Suprapubic skin (tissue), 4 donors: ENCODE measurements at places on chromosomes 13 and 19.

DNA sequence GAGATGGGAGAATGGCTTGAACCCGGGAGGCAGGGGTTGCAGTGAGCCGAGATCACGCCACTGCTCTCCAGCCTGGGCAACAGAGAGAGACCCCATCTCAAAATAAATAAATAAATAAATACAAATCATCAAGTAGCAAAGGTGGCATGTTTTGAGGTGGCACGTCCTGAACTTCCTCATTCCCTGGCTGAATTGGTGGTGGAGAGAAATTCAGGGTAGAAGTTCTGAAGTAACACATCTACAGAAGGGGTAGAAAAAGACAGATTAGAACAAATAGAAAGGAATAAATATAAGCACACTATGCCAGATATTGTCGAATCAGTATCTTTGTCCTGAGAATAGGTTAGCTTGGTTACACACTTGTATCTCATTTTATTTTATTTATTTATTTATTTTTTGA, 6.3 kb downstream of the IFI30 start:
- DNase-seq = no peak
- peaks cover 2% of the 10 kb centered on the region for H3K4me1 ChIP-seq
- H3K27me3 ChIP-seq = no peaks in the 10 kb centered on the region
- H3K36me3 ChIP-seq = peaks cover 7% of the 10 kb centered on the region
- H3K4me3 ChIP-seq = no peak overlapping the region

- DNase-seq = no peak
- H3K27ac ChIP-seq = no peak overlapping the region
- peaks cover 28% of the 10 kb centered on the region for H3K4me1 ChIP-seq
Observed at GRCh38 chr19:39497996-39498797, 550 bp upstream of the DLL3 start.

- no peak overlapping the region for H3K27ac ChIP-seq
- H3K27me3 ChIP-seq = no peaks in the 10 kb centered on the region
- no peak overlapping the region for H3K4me3 ChIP-seq
- H3K4me1 ChIP-seq = no peaks in the 10 kb centered on the region
- DNase-seq = no peak
Observed at GRCh38 chr13:25085125-25085742, 10.7 kb upstream of the PABPC3 start.

- H3K36me3 ChIP-seq = no peaks in the 10 kb centered on the region
- H3K4me1 ChIP-seq = peaks cover 90% of the 10 kb centered on the region
- H3K27ac ChIP-seq = peak overlapping the region; percentile 92
- H3K4me3 ChIP-seq = peak overlapping the region; percentile 64
- H3K27me3 ChIP-seq = no peaks in the 10 kb centered on the region
Observed at GRCh38 chr19:40605216-40605971, 4.2 kb downstream of the LTBP4 start.

DNA sequence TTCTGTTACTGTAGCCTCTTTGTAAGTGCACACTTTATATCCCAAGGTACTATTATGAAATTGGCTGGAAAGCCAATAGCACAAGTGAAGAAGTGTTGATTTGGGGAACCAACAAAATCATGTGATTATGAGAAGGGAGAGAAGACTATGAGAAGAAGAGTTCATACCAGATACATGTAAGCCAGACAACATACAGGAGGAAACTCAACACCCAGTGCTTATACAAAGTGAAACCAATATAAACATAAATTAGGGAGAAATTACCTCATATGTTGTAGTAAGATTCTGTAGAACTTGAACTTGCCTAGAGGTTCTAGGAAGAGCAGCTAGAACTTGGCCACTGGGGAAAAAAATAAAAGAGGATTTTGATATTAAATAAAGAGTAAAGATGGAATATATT, 17.4 kb downstream of the CPB2 start:
- H3K4me1 ChIP-seq = no peaks in the 10 kb centered on the region
- H3K36me3 ChIP-seq = no peaks in the 10 kb centered on the region
- no peak overlapping the region for H3K27ac ChIP-seq
- no peak overlapping the region for H3K4me3 ChIP-seq

GRCh38 chr13:66353664-66354063, 876.5 kb downstream of the PCDH9 start:
- H3K36me3 ChIP-seq = no peaks in the 10 kb centered on the region
- no peaks in the 10 kb centered on the region for H3K27me3 ChIP-seq
- H3K4me1 ChIP-seq = no peaks in the 10 kb centered on the region

- H3K4me1 ChIP-seq = no peaks in the 10 kb centered on the region
- DNase-seq = no peak
- H3K27ac ChIP-seq = no peak overlapping the region
- peaks cover 91% of the 10 kb centered on the region for H3K36me3 ChIP-seq
- H3K27me3 ChIP-seq = no peaks in the 10 kb centered on the region
Observed at GRCh38 chr19:40672038-40672437, 18.4 kb downstream of the NUMBL start.

DNA sequence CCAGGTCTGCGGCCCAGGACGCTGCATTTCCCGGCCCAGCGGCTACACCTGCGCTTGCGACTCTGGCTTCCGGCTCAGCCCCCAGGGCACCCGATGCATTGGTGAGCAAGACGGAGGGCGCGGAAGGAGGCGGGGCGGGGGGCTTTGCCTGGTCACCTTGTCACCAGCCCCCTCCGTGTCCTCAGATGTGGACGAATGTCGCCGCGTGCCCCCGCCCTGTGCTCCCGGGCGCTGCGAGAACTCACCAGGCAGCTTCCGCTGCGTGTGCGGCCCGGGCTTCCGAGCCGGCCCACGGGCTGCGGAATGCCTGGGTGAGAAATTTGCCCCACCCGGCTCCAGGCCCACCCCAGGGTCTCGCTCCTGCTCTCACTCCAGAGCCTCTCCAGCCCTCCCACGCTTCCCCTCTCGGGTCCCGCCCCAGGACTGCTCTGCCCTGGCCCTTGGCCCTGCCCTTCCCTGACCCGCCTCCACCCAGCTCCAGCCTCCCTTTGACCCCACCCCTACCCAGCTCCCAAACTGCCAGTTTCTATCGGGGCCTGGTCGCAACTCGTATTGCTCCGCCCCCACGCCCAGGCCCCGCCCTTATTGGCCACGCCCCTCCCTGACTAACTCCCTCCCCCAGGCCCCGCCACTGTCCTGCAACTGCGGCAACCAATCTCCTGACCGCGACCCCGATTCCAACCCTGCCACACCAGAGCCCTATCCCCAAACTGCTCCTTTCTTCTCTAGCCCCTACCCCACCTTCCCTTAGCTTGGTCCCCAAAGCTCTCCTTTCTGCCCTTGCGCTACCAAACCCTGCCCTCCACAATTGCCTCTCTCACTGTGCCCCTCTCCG, 8.6 kb downstream of the LTBP4 start:
- peak overlapping the region; percentile 83 for H3K27ac ChIP-seq
- H3K27me3 ChIP-seq = no peaks in the 10 kb centered on the region
- peak; percentile 98 for DNase-seq
- peaks cover 89% of the 10 kb centered on the region for H3K4me1 ChIP-seq
- H3K36me3 ChIP-seq = no peaks in the 10 kb centered on the region

GRCh38 chr13:97233499-97233898, 11.4 kb downstream of the MBNL2 start:
- no peak for DNase-seq
- no peak overlapping the region for H3K4me3 ChIP-seq
- H3K27me3 ChIP-seq = no peaks in the 10 kb centered on the region
- H3K36me3 ChIP-seq = no peaks in the 10 kb centered on the region
- H3K4me1 ChIP-seq = peaks cover 57% of the 10 kb centered on the region

DNA sequence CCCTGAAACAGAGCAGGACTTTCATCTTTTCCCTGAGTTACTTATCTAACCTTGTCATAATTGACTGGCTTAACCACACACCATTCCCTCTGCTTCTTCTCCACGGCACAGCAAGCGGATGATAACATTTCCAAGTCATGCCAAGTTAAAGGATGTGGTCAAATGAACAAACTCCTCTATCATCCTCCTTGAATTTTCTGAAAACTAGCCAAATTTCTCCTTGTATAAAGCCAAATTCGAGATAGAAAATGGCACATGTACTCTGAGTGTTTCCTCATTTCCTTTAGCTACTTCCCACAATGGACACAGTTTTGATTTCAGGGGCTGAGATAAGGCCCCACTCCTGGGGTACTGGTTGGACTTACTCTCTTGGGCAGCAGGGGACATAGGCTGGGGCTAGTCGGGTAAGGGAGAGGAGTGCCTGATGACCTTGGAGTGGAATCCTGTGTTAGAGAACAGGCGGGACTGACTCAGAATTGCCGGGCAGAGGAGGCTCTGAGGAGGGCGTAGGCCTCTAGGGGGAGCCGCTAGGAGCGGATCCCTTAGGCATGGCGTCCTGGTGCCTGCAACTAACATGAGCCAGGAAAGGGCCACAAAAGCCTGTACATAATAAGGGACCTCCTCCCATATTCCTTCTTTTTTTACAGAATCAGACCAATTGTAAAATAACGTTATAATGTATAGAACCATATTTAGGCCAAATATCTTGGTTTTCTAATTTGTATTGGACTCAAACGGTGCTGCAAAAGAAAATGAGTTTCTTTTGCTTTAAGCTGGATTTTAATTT, 20.3 kb upstream of the TMTC4 start:
- no peaks in the 10 kb centered on the region for H3K36me3 ChIP-seq
- H3K4me3 ChIP-seq = no peak overlapping the region
- no peak overlapping the region for H3K27ac ChIP-seq
- DNase-seq = no peak
- H3K4me1 ChIP-seq = no peaks in the 10 kb centered on the region
- peaks cover 3% of the 10 kb centered on the region for H3K27me3 ChIP-seq

GRCh38 chr13:51682686-51683085, 98.4 kb downstream of the WDFY2 start:
- no peak overlapping the region for H3K27ac ChIP-seq
- DNase-seq = no peak
- H3K27me3 ChIP-seq = no peaks in the 10 kb centered on the region
- no peaks in the 10 kb centered on the region for H3K36me3 ChIP-seq

DNA sequence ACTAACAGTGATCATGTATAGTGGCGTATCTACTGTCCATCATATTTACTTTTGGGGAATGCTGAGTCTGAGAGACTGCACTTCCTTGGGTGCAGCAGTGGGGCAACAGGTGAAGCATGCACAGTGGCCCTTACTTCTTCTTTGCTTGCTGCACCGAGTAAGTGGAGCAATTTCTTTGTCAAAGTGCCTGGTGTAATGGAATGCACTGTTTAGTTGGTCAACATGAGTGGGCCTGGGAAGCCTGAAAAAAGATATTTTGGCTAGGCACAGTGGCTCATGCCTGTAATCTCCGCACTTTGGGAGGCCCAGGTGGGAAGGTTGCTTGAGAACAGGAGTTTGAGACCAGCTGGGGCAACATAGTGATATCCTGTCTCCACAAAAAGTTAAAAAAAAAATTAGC, 94.9 kb downstream of the OLFM4 start:
- H3K27ac ChIP-seq = no peak overlapping the region
- no peaks in the 10 kb centered on the region for H3K4me1 ChIP-seq
- no peaks in the 10 kb centered on the region for H3K36me3 ChIP-seq
- H3K27me3 ChIP-seq = no peaks in the 10 kb centered on the region

DNA sequence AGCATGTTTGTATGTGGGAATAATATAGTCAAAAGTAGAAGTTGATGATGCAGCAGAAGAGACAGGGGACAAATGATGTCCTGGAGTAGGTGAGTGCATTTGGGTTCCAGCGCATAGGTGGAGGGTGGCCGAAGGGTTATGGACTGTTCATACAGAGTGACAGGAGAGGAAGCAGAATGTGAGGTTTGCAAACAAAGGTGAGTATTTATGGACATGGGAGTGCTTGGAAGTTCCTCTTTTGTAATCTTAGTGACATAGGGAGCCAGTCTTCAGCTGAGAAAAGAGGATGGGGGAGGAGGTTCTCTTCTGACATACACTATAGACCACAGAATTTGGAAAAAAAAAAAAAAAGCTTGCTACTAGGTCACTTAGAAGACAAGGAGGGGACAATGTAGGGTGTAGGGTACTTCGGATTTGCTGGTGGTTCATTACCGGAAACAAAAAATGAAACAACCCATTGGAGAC, 331.6 kb downstream of the DLEU7 start:
- no peak for DNase-seq
- H3K4me3 ChIP-seq = peak overlapping the region; percentile 39
- H3K27me3 ChIP-seq = no peaks in the 10 kb centered on the region
- H3K27ac ChIP-seq = peak overlapping the region; percentile 69
- peaks cover 24% of the 10 kb centered on the region for H3K4me1 ChIP-seq
- no peaks in the 10 kb centered on the region for H3K36me3 ChIP-seq

DNA sequence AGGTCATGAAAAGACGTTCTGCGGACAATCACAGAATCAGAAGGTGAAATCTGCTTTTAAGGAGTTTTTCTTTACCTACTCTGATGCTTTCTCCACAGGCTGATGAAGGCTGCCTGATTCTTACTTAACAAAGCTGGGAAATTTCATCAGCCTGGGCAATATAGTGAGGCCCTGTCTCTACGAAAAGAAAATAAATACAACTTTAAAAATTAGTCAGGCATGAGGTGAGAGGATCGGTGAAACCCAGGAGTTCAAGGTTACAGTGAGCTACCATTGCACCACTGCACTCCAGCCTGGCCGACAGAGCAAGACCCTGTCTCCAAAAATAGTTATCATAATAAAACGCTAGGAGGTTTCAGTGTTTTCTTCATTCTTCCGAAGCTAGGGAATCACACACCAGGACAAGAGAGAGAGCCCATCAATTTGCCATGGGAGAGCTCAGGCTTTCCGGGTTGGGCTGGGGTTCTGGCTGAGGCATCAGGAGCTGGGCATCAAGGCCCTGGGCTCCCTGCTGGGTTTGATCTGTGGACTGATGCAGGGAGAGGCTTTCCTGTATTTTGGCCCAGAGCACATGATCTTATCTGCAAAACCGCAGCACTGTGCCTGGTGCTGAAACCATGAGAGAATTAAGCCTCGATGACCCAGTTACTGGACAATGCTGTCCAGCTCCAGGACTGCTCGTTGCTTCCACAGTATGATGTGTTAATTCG, 25.1 kb upstream of the CEBPG start:
- H3K27me3 ChIP-seq = no peaks in the 10 kb centered on the region
- H3K27ac ChIP-seq = no peak overlapping the region
- no peaks in the 10 kb centered on the region for H3K36me3 ChIP-seq
- no peak overlapping the region for H3K4me3 ChIP-seq
- no peak for DNase-seq

DNA sequence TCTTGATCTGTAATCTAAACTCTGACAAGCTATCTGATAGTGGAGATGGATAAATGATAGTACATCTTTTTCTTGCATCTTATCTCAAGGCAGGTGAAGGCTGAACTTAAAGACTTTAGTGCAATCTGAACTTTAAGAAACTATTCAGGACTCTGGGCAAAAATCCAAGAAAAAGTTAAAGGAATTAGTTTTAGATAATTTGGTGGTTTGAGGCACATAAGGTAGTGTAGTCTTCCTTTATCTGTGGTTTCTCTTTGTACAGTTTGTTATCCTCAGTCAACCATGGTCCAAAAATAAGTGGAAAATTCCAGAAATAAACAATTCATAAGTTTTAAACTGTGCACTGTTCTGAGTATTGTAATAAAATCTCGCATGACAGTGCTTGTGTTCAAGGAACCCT, 172.9 kb downstream of the UGGT2 start:
- H3K27ac ChIP-seq = no peak overlapping the region
- no peak for DNase-seq
- H3K4me1 ChIP-seq = no peaks in the 10 kb centered on the region
- no peaks in the 10 kb centered on the region for H3K27me3 ChIP-seq
- no peak overlapping the region for H3K4me3 ChIP-seq
- peaks cover 24% of the 10 kb centered on the region for H3K36me3 ChIP-seq

GRCh38 chr13:100392709-100393630, 195.6 kb downstream of the GGACT start:
- H3K27ac ChIP-seq = peak overlapping the region; percentile 81
- H3K4me1 ChIP-seq = peaks cover 13% of the 10 kb centered on the region
- H3K27me3 ChIP-seq = no peaks in the 10 kb centered on the region
- H3K36me3 ChIP-seq = no peaks in the 10 kb centered on the region
- DNase-seq = peak; percentile 84
